ENCODE measurements at places on chromosomes 16 and 17.

GRCh38 chr16:2420035-2420434, 9.2 kb upstream of the CCNF start:
- no peak for DNase-seq
- no peak overlapping the region for H3K27ac ChIP-seq
- no peak overlapping the region for H3K4me3 ChIP-seq
- H3K4me1 ChIP-seq = peaks cover 2% of the 10 kb centered on the region
- peaks cover 2% of the 10 kb centered on the region for H3K27me3 ChIP-seq

DNA sequence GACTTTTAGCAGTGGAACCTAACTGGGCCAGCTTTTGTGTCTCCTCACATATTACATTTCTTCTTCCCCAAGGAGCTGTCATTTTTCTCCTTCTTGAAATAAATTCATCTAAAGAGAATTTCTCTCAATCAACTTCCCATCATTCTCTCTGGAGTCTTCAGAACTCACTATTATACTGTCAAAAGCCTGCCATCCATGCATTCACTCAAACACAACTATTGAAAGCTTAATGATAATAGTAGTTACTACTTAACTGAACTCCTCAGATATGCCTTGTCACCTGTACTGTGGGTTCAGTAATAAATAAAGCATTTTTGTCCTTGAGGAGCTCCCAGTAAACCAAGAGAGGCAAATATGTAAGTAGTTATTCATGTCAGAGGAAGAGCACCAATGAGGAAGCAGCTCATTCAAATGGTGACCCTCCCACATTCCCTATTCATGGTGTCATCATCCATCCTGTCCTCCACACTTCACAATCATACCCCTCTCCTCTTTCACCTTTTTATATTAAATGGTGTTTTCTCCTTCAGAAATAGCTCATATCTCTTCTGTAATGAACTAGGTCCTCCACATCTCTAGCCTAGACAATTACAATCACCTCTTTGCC, 162.6 kb downstream of the CA10 start:
- no peaks in the 10 kb centered on the region for H3K4me1 ChIP-seq
- DNase-seq = no peak
- no peak overlapping the region for H3K4me3 ChIP-seq
- H3K36me3 ChIP-seq = no peaks in the 10 kb centered on the region

DNA sequence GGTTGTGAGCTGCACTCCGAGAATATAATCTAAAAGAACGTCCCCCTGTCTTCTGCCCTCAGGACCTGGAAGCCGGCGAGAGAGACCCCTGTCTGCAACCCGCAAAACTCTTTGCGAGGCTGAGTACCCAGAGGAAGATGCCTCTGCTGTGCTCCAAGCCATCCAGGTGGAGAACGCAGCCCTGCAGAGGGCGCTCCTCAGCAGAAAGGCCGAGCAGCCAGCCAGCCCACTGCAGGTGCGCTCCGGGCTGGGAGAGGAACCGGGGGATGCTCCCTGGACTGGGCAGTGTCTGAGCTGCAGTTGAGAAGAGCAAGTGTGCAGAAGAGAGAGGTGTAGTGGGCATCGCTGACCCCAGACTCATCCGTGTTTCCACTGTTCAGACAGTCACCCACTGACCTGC, 148.3 kb downstream of the KATNIP start:
- H3K27ac ChIP-seq = no peak overlapping the region
- no peak overlapping the region for H3K4me3 ChIP-seq
- H3K27me3 ChIP-seq = no peaks in the 10 kb centered on the region
- DNase-seq = no peak
- no peaks in the 10 kb centered on the region for H3K4me1 ChIP-seq

DNA sequence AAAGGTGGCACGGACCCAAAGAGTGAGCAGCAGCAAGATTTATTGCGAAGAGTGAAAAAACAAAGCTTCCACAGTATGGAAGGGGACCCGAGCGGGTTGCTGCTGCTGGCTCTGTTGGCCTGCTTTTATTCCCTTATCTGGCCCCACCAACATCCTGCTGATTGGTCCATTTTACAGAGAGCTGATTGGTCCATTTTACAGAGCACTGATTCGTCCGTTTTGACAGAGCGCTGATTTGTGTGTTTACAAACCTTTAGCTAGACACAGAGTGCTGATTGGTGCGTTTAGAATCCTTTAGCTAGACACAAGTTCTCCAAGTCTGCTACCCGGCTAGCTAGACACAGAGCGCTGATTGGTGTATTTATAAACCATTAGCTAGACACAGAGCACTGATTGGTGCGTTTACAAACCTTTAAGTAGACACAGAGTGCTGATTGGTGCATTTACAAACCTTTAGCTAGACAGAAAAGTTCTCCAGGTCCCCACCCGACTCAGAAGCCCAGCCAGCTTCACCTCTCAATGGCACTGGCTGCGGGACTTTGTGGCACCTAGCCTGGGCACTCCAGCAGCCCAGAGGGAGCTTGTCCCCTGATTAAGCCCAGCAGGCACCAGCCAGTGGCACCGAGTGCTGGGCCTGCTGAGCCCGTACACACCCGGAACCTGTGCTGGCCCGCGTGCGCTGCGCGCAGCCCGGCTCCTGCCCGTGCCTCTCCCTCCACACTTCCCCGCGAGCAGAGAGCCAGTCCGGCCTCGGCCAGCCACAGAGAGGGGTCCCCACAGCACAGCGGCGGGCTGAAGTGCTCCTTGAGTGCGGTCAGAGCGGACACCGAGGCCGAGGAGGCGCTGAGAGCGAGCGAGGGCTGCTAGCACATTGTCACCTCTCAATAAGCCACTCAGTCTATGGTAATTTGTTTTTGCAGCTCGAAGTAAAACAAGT, 15.1 kb downstream of the IGSF6 start:
- H3K36me3 ChIP-seq = peaks cover 2% of the 10 kb centered on the region
- no peaks in the 10 kb centered on the region for H3K27me3 ChIP-seq
- H3K4me1 ChIP-seq = peaks cover 7% of the 10 kb centered on the region
- DNase-seq = no peak

- H3K4me3 ChIP-seq = peak overlapping the region; percentile 70
Measured at GRCh38 chr17:77400445-77400870, 259.7 kb downstream of the SEC14L1 start.

- H3K27ac ChIP-seq = no peak overlapping the region
- peaks cover 16% of the 10 kb centered on the region for H3K27me3 ChIP-seq
- peak; percentile 22 for DNase-seq
- H3K36me3 ChIP-seq = no peaks in the 10 kb centered on the region
Measured at GRCh38 chr17:10875984-10876555, 38.2 kb upstream of the PIRT start.

DNA sequence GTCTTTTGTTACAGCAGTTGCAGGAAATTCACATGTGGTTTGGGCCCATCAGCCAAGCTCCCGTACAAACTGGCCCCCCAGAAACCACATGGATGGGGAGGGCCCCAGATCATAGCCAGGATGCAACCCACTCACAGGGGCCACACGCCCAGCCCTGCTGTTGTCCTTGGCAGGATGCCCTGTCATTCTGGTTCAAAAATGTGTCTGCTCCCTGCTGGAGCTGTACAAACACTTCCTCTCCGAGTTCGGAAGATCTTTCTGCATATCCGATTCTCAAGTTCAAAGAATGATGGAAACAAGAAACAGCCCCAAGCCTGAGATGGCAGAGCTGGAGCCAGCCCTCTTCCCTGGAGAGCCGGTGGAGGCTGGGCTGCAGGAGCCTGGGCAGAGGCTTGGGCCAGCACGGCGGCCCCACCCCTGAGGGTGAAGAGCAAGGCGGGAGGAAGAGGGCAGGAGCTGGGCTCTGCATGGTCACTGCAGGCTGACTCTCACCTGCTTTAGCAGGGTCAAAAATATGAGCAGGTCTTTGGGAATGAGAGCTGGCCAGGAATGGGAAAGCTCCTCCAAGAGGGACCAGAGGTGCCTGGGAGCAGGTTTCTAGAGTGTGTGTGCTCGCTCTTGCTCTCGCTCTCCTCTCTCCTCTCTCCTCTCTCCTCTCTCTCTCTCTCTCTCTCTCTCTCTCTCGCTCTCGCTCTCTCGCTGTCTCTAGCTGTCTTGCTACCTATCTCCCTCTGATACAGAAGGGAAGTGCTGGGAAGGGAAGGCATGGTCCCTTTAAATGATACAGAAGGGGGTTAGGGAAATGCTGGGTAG, 34.7 kb upstream of the ENPP7 start:
- H3K27me3 ChIP-seq = peaks cover 42% of the 10 kb centered on the region
- DNase-seq = no peak
- H3K27ac ChIP-seq = no peak overlapping the region
- H3K4me1 ChIP-seq = peaks cover 14% of the 10 kb centered on the region
- no peak overlapping the region for H3K4me3 ChIP-seq
- H3K36me3 ChIP-seq = no peaks in the 10 kb centered on the region

DNA sequence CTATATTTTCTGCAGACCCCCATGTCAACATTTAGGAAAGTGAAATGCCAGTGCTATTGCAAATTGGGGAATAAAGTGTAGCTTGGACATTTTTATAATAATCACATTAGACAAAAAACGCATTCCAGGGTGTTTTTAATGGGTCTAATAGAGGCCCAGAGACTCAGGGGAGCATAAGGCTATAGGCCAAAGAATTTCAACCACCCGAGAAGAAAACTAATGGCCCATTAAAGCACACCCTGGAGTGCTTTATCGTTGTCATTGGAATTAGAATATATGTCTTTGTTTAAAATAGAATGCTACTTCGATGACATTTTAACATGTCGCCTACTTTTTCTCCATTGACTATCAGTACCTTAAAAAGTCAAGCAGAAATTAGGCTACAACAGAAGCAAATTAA, 414.1 kb upstream of the CDH8 start:
- H3K4me3 ChIP-seq = no peak overlapping the region
- H3K36me3 ChIP-seq = no peaks in the 10 kb centered on the region
- H3K27ac ChIP-seq = no peak overlapping the region
- no peaks in the 10 kb centered on the region for H3K4me1 ChIP-seq
- no peak for DNase-seq

DNA sequence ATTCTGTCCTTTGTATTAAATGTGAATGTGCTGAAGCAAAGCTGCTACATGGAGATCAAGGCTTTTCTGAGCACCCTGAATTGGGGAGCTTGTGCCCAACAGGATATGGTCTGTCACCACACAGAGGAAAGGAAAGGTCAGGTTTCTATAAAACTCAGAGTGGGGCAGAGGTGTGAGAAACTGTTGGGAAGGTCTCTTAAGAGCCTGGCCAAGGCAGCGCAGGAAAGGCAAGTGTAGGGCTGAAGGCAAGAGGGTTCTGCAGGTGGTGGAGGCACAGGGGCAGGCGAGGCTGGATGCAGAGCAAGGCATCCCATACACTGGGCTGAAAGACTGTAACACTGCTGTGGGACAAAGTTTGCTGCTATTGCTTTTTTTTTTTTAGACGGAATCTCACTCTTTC, 8.1 kb downstream of the COX6A2 start:
- no peak overlapping the region for H3K4me3 ChIP-seq
- peaks cover 5% of the 10 kb centered on the region for H3K36me3 ChIP-seq
- H3K4me1 ChIP-seq = peaks cover 3% of the 10 kb centered on the region

GRCh38 chr16:67883872-67884261, 818 bp upstream of the NRN1L start:
- H3K4me3 ChIP-seq = no peak overlapping the region
- peaks cover 22% of the 10 kb centered on the region for H3K36me3 ChIP-seq
- peak; percentile 77 for DNase-seq
- no peaks in the 10 kb centered on the region for H3K4me1 ChIP-seq
- no peaks in the 10 kb centered on the region for H3K27me3 ChIP-seq

DNA sequence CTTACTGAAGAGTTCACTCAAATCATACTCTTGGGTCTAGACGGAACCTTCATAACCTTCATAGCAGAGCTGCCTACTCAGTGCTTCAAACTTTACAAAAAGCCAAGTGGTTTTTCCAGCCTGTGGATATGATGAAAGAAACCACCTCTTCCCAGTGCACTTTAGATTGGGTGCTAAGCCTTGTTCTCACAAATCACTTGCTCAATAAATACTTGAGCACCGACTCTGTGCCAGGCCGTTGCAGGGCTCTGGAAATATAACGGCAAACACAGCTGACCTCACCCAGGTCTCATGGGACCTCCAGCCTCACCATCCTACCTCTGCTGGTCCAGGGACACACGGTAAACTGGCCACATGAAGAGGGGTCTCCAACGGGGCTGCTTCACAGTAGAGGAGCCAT, 35.7 kb downstream of the CDRT4 start:
- DNase-seq = no peak
- peaks cover 4% of the 10 kb centered on the region for H3K27me3 ChIP-seq
- peaks cover 6% of the 10 kb centered on the region for H3K36me3 ChIP-seq
- H3K4me3 ChIP-seq = no peak overlapping the region

- no peaks in the 10 kb centered on the region for H3K36me3 ChIP-seq
- H3K27ac ChIP-seq = peak overlapping the region; percentile 92
- DNase-seq = peak; percentile 37
- H3K27me3 ChIP-seq = no peaks in the 10 kb centered on the region
- peaks cover 35% of the 10 kb centered on the region for H3K4me1 ChIP-seq
Measured at GRCh38 chr16:11613381-11614303, 26.9 kb upstream of the LITAF start.

DNA sequence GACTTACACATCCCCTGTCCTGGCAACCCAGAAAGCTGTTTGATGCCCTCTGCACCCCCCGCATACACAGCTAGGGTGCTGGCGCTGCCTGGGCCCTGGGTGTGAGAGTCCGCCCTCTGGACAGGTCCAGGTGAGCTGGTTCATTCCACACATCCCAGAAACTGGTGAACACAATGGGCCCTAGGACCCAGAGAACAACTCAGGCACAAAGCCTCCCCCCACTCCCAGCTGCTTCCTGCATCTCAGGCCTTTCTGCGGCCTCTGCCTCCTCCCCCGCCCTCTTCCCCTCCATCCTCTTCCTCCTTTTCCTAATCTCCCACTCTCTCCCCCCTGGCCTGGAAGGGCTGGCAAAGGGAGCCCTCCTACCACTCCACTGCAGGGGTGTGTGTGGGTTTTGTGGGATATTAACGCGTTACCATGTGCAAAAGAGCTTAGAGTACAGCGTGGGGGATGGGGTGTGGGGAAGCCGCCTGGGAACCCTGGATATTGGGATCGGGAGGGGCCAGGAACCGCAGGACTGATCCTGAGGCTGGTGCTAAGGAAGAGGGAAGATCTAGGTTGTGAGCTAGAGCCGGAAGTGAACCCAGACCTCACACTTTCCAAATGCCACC, 1.6 kb upstream of the PPP1R9B start:
- H3K27me3 ChIP-seq = no peaks in the 10 kb centered on the region
- peak overlapping the region; percentile 80 for H3K27ac ChIP-seq
- DNase-seq = peak; percentile 60
- H3K4me3 ChIP-seq = peak overlapping the region; percentile 94

GRCh38 chr17:39167476-39167875, 1.5 kb upstream of the ARL5C start:
- peaks cover 12% of the 10 kb centered on the region for H3K4me1 ChIP-seq
- peaks cover 27% of the 10 kb centered on the region for H3K27me3 ChIP-seq
- no peak overlapping the region for H3K4me3 ChIP-seq
- no peak overlapping the region for H3K27ac ChIP-seq
- no peak for DNase-seq
- peaks cover 1% of the 10 kb centered on the region for H3K36me3 ChIP-seq

GRCh38 chr16:27851586-27851985, 211.9 kb downstream of the GSG1L start:
- DNase-seq = no peak
- no peaks in the 10 kb centered on the region for H3K4me1 ChIP-seq
- peaks cover 17% of the 10 kb centered on the region for H3K27me3 ChIP-seq
- H3K36me3 ChIP-seq = no peaks in the 10 kb centered on the region
- no peak overlapping the region for H3K27ac ChIP-seq
- no peak overlapping the region for H3K4me3 ChIP-seq

- H3K4me1 ChIP-seq = peaks cover 22% of the 10 kb centered on the region
- H3K27ac ChIP-seq = no peak overlapping the region
- DNase-seq = no peak
- H3K4me3 ChIP-seq = no peak overlapping the region
Measured at GRCh38 chr17:18997650-18998196, 6.8 kb downstream of the FAM83G start.

Data from memory B cell (primary cell).